HCEC 1CT (cell line): ENCODE measurements at places on chromosomes 6 and 20.

- peak; percentile 23 for DNase-seq
These were observed 77.1 kb downstream of the WASF1 start for GRCh38 chr6:110102411-110102810.

- DNase-seq, result no peak
These were observed 59.4 kb downstream of the SLC22A23 start for GRCh38 chr6:3397229-3398164.

- peak; percentile 88 for DNase-seq
These were observed 14.0 kb downstream of the UST start for GRCh38 chr6:148760568-148761526.

DNA sequence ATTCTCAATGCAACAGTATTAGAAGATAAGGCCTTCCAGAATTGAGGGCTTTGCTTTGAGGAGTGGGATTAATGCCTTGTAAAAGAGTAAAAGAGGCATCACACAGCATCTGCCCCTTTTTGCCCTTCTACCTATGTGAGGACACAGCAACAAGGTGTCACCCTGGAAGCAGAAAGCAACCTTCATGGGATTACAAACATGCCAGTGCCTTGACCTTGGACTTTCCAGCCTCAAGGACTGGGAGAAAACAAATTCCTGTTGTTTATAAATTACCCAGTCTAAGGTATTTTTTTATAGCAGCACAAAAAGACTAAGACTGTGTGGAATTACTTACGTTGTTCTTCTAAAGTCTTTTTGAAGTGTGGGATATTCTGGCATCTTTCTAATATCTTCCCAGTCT lies 150.0 kb upstream of the SLC22A16 start:
- no peak for DNase-seq

- DNase-seq, result peak; percentile 70
These were observed 66.0 kb upstream of the UTRN start for GRCh38 chr6:144219056-144219685.
